ENCODE measurements at places on chromosomes 5 and 9.
A peak's percentile ranks its signal among the peaks of the same experiment; 100 is the strongest.

DNA sequence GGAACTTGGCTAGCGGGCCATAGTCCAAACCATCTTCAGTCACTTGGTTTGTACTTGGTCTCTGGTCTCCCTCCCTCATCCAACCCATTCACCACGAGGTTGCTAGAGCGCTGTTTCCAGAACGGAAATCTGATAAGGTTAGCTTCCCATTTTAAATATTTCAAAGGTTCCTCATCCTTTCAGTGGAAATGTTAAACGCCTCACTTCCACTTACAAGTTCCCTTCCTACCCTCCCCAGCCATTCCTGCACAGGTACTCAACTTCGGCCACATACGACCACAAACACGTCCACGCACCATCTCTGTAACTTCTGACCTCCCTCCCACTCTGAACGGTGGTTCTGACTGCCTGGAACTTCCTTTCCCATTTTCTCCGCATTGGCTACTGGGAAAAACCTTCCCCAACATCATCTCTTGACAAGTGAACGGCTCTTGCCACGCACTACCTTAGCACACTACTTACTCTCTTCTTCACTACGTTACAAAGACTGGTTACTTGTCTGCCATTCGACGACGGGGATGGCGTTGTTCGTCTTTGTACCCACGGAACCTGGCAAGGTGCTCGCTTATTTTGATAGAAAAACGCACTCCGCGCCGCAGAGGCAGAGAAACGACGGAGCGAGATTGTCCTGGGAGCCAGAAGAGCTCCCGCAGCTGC lies 629 bp downstream of the CCNH start:
- peak; percentile 35 for DNase-seq

- no peak for DNase-seq
Observed at GRCh38 chr9:27880635-27881034, 307.4 kb upstream of the C9orf72 start.

- DNase-seq = peak; percentile 26
Observed at GRCh38 chr5:107129051-107129450, 541.7 kb downstream of the EFNA5 start.

DNA sequence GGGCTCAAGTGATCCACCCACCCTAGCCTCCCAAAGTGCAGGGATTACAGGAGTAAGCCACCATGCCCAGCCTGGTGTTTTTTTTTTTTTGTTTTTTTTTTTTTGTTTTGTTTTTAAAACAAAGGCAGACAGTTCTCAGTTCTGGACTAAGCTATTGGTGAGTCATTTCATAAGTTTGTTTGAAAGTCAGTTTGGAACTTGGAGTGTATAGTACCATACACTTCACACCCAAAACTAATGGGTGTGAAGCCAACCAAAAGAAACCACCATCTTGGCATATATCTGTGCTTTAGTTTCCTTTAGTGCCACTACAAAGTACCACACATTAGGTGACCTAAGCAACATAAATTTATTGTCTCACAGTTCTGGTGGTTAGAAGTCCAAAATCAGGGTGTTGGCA lies 13.4 kb downstream of the MAST4 start:
- no peak for DNase-seq

DNA sequence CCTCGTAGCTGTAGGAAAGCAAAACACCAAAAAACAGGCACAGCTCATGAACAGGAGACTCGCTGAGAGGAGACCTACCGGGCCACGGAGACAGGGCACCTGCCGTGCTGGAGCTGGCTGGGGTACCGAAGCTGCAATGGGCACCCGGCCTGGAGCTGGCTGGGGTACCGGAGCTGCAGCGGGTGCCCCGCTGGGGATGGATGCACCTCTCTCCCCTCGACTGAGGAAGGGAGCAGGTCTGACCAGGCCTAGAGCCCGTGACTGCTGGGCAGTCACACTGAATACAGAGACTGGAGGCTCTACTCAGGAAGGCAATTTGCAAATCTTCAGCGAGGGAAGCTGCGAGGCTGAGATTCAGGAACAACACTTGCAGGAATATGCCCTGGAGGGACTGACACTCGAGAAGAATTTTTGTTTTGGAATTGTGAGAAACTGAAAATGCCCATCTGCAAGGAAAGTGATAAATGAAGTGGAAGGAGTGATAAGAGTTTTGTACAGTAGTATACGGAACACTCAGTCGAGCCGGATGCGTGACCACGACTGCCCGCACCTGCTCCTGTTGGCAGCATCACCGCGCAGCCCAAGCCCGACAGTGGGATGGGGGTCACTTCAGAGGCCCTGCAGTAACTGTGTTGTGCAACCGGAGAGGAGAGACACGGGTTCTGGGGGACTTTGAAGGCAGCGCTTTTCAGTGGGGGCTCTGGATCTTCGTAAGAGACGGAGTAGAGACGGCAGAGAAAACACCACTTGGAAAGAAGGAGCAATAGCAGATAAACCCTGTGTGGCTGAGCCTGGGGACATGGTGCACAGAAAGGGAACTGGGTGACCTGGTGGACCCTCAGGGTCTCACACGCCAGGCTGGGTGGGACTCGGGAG lies 27.9 kb upstream of the LPCAT1 start:
- DNase-seq = no peak

- no peak for DNase-seq
Observed at GRCh38 chr9:92745331-92745730, 19.3 kb downstream of the BICD2 start.

GRCh38 chr9:3498691-3499090 lies 27.1 kb downstream of the RFX3 start:
- DNase-seq = peak; percentile 38

DNA sequence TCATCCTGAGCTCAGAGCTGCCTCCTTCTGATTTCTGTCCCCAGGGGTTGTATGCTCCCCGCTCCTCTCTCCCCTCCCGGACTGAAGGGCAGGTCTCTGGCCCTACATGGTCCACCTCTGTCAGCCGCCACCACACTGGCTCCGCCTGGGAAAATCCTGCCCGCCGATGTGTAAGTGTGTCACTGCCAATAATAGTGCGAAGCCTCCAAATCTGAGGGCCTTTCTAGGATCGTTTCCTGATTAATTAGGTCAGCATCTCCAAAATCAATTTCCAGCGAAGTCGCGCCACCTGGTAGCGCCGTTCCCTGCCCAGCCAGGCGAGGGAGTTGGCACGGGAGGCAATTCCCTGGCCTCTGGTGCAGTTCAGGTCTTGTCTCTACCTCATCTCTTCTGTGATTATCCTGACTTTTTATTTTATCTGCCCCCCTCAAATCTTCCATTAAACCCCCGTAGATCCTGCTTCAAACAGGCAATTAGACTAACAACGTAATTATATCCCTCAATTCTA lies 73.5 kb downstream of the ZNF618 start:
- DNase-seq = no peak

DNA sequence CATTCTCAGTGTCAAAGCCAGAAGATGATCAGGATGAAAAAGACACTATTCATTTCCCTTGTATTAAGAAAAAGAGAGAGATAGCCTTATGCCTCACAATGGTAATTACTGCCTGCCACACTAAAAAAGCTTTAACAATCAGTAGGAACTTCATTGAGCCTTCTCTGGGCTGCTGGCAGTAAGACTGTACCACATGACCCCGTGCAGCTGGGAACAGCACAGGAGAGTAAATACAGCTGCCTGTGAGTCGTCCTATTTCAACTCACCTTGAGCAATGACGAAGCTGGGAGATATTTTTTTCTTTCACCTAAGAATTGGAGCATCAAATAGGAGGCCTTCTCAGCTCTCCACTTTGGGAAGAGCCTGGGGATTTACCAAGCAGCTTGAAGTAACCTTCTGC lies 316.3 kb downstream of the GABRB2 start:
- DNase-seq = no peak

- DNase-seq = peak; percentile 80
Observed at GRCh38 chr9:37913480-37914153, 9.7 kb upstream of the SLC25A51 start.

DNA sequence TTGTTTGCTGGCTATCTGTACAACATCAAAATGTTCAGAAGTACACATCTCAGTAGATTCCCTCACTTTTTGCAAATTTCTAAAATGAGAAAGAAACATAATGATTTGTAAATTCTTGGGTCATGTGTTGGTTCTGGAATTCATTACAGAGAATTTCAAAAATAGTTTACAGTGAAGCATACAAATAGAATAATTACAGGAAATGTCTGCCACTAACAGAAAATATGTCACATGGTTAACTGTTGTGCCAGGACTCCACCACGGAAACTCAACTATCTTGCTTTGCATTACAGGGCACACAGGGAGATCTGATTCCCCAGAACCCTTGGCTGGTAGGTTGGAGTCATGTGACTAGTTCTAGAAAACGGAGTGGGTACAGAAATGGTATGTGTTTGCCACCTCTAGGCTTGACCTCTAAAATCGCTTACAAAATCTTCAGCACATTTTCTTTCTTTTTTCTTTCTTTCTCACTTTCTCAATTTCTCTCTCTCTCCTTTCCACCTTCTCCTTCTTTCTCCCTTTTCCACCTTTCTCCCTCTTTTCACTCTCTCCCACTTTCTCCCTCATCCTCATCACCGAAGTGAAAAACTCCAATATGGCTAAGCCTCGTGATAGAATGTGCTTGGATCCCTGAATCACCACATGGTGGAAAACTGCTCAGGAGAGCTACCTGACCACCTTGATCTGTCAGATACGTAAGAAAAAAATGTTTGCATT lies 32.4 kb downstream of the RASEF start:
- DNase-seq = peak; percentile 21

DNA sequence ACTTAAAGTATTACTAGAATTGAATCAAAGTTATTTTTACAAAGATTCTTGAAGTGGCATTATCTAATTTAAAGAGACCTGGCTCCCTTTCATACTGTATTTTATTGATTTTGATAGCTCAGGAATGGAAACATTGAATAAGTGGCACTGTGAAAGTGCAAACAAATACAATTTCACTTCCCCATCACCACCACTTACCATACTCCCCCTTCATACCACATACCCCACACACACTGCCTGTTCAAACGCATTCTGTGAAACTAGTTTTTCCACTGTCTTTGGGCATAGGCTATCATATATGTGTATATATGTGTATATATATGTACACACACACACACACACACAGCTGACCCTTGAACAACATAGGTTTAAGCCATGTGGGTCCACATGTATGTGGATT lies 62.1 kb upstream of the ATG10 start:
- DNase-seq = no peak

- DNase-seq = peak; percentile 90
Observed at GRCh38 chr9:97564291-97565175, 63.1 kb downstream of the TMOD1 start.

GRCh38 chr9:126791406-126792230 lies 13.2 kb upstream of the ZBTB43 start:
- DNase-seq = peak; percentile 96

GRCh38 chr5:64883912-64884311 lies 115.2 kb downstream of the CWC27 start:
- no peak for DNase-seq

DNA sequence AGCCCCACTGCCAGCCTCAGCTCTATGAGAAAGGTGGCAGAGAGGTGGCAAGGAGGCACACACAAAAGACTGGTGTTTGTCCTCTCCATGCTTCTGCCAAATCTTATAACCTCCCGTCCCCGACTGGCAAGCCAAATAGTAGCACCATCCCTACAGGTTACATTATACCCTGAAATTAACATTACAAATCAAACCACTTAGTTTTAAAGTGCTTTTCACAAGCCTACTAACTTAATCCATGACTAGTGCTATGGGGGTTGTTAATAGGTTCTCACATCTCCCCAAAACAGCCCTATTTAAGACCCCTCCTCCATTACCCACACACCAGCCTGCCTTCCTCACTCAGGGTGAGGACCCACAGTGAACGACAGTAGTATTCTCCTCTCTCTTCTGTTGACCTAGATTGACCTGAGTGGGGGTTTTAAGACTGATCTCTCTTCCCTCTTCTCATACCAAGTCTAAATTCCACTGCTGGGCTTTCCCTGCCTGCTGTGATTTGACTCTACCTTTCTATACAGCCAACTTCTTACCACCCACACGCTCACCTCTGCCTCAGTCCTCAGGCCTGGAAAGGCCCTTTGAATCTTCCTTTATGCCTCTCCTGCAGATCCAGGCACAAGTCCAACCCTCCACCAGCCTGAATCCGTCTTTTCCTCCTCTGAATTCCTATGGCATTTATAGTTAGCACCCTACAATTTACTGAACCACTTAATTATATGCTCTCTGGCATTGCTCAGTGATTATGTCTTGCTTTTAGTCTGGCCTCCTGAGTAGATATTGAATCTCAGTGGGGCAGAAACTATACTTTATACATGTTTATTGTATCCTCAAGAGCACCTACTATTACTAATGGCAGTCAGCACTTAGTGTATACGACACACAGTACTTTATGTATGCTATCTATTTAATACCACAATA lies 116.1 kb downstream of the TMEM174 start:
- no peak for DNase-seq

DNA sequence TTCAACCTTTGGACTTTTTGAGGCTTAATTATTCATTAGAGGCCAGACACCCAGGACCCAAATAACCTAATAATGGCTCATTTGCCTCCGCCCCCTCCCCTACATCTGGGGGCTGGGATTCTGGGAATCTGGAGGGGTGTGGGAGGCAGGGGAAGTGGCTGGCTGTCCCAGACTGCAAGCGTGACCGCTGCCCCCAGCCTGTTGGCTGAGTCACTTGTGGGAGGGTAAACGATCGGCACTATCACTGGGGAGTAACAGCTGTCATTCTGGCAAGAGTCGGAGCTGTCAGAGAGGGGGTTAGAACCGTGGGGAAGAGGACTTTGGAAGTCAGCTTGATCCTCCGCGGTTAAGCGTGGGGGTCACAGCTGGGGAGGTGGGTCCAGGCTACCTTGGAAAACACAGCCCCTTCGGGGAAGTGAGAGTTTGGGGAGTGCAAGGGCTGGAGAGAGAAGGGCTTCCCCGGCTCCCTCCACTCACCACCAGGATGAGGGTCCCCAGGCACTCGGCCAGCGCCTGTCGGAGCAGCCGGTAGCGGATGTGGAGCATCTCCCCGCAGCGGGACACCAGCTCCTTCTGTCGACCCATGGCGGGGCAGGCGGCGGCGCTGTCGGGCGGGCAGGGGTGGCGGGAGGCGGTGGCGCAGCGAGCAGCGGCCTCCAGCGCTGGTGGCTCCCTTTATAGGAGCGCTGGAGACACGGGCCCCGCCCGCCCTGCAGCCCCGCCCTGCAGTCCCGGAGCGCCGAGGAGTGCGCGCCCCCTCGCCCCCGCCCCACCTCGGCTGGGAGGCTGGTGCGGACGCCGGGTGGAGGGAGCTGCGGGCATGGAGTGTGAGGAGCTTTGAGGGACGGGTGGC lies at the start of gene AQP3:
Gene AQP3 (minus strand): TSS at position 648 of the 853 bp plus-strand sequence. CDS start 63 bp downstream, at position 585.
- peak; percentile 36 for DNase-seq

- DNase-seq = no peak
Observed at GRCh38 chr9:18461496-18461895, 12.5 kb upstream of the ADAMTSL1 start.

- no peak for DNase-seq
Observed at GRCh38 chr5:7186818-7187217, 209.1 kb upstream of the ADCY2 start.

DNA sequence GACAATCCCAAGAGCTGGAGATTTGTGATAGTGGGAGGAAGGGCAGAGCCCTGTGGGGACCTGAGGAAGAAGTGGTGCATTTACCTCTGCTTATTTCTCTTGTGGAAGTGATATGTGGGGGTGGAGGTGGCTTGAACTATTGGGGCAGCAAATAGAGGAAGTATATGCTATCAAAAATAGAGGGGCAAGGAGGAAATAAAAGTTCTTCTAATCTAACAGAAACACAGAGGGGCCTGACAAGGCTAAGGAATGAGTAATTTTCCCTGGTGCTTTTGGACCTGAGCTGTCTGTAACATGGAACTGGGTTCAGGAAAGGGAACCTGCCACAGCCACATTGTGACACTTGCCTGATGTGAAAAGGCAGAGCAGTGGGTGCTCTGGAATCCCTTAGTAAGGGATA lies 378.6 kb upstream of the KLF4 start:
- DNase-seq = no peak

- no peak for DNase-seq
Observed at GRCh38 chr9:35680331-35681105, 6.8 kb downstream of the CA9 start.
